ENCODE measurements at places on chromosomes 7 and 10.

- no peak for DNase-seq
Measured at GRCh38 chr7:138663725-138664710, 37.1 kb downstream of the SVOPL start.

DNA sequence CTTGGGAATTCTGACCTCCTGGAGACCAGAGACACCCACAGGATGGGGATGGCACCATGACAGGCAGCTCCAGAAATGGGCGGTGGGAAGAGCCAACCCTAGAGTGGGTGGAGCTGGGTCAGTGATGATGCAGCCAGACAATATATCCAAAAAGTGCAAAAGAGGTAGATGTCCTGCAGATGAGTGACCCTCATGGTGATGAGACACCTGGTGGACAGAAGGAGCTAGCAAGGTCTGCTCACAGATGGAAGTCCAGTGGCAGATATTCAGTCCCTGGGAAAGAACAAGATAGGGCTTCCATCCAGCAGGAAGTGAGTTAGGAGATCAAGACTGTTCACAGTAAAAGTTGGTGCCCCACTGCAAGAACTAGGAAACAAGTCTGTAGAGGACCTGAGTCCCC, 19.2 kb upstream of the GRB10 start:
- no peak for DNase-seq

GRCh38 chr7:15490291-15490690, 71.5 kb downstream of the AGMO start:
- DNase-seq: no peak

- DNase-seq: no peak
Measured at GRCh38 chr7:37259319-37259821, 189.3 kb downstream of the ELMO1 start.

GRCh38 chr7:84508606-84509005, 314.0 kb upstream of the SEMA3A start:
- DNase-seq: no peak

GRCh38 chr7:73741600-73741999, 3.0 kb upstream of the ABHD11 start:
- DNase-seq: no peak

- no peak for DNase-seq
Measured at GRCh38 chr7:107170051-107170915, 1.5 kb downstream of the HBP1 start.

DNA sequence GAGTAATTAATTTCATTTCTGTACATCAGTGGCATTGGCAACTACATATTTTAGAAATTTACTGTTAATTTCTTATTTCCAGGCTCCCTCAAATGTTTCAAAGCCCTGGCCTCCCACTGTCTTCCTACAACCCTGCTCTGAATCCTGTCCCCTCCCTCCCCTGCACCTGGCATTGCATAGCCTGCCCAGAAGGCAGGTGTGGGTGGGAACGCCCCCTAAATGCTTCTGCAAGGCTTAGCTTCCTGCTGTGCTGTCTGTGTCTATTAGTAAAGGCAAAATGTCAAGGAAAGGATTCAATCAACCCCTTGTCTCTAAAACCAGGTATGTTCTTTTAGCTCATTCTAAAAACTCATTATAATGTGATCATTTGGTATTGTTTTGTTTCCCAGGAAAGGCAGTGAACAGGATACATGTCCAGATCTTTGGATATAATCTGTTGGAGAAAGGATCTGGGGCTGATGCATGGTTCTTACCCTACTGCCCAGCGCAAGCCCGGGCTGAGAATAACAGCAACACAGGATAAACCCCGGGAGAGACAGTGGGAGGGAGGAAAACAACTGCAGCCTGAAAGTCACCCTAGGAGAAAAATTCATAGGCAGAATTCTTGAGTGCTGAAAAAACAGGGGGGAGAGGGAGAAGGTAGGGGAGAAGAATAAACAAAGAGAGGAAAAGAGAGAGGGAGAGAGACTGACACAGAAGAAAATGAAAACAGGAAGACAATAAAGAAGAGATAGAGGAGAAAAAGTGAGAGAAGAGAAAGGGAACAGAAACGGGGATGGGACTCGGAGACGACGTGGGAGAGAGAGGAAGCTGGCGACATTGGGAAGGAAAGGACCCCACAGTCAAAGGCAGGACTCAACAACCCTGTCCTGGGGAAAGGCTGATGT, 589 bp downstream of the ZNF488 start:
- no peak for DNase-seq

GRCh38 chr10:129963641-129964501, at the start of gene EBF3:
TSS of gene EBF3 (minus strand) at chr10:129964274. CDS start at chr10:129963768, 506 bp downstream.
- DNase-seq: no peak

DNA sequence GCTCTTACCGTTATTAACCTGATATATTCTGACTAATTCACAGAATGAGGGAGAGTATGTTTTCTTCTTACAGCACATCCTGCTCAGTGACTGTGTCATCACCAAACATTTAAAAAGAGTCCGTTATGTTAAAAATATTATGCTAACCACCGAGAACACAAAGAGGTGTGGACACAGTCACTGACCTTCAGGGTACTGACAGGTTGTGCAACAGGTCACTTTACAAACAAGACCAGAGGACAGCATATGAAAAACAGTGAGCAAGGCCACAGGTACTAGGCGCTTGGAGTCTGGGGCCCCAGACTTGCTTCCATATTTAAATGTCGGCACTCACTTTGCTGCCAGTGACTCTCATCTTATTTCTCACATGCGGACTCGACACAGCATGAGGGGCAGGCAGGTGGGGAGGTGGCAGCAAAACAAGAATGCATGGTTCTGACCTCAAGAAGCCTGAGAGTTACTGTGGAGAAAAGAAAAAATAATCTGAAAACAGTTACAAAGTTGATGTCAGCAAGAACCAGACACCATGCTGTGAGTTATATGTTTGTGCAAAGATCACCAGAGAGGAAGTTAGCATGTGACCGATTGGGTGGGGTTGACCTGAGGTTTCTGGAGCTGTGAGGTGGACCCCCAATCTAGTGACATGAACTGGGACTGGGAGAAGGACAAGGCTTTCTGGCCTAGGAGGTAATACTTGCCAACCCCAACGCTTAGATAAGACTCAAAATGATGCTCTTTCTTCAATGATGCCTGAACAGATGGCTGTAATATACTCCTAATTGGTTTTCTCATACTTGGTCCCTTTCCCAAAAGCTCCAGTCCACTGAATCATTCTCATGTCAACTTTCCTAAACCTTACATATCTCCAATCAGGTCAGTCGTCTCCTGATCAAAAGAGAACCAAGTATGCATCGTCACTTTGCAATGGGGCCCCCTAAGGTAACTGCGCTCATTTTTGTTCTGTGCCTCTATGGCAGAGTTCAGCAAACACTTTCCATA, 102.4 kb downstream of the HIPK2 start:
- DNase-seq: no peak

DNA sequence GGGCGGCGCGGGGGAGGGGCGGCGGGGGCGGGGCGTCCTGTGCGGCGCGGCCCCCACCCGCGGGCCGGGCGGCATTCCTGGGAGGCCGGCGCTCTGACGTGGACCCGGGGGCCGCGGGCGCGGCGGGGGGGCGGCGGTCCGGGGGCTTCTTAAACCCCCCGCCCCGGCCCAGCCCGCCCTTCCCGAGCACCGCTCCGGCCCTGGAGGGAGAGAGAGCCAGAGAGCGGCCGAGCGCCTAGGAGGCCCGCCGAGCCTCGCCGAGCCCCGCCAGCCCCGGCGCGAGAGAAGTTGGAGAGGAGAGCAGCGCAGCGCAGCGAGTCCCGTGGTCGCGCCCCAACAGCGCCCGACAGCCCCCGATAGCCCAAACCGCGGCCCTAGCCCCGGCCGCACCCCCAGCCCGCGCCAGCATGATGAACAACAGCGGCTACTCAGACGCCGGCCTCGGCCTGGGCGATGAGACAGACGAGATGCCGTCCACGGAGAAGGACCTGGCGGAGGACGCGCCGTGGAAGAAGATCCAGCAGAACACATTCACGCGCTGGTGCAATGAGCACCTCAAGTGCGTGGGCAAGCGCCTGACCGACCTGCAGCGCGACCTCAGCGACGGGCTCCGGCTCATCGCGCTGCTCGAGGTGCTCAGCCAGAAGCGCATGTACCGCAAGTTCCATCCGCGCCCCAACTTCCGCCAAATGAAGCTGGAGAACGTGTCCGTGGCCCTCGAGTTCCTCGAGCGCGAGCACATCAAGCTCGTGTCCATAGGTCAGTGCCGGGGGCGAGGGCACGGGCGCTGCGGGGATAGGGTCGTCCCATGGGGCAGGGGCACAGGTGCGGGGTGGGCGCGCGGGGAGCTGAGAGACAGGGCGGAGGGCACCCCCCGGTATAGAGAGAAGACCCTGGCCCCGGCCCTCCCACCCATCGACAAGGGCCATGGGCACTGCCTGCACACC, at the start of gene FLNC:
FLNC (plus strand) TSS at position 176 of the 947 bp plus-strand sequence; CDS start at position 408, 232 bp downstream.
- DNase-seq: no peak

DNA sequence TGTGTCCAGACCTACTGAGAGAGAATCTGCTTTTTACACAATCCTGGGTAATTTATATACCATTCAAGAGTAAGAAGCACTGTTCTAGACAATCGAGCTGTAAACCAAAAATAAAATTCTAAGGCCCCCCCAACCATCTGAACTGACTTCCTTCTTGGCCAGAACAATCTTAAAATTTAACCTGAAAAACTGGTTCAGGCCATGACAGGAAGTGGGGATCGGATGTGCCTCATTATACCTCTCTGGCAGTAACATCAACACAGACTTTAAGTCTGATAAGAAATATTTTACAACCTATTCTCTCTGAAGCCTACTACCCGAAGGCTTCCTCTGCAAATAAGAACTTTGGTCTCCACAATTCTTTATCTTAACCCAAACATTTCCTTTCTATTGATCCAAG, 75.2 kb upstream of the KIF5B start:
- DNase-seq: no peak

DNA sequence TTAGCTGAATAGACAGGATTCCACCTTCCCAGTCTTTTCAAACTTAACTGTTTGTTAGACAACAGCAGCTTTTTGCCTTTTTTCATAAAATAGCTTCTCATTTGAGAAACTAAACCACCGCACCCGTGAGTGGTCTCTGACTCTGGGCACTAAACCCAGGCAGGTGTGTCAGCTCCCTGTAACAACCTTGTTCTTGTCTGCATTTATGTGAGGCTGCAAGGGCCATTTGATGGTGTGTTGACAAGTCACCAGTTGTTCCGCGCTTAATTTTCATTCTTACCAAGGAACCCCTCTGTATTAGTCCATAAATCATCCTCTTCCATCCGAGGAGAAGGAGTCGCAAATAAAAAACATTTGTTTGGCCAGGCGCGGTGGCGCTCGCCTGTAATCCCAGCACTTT, 1.5 kb downstream of the STOX1 start:
- DNase-seq: no peak

DNA sequence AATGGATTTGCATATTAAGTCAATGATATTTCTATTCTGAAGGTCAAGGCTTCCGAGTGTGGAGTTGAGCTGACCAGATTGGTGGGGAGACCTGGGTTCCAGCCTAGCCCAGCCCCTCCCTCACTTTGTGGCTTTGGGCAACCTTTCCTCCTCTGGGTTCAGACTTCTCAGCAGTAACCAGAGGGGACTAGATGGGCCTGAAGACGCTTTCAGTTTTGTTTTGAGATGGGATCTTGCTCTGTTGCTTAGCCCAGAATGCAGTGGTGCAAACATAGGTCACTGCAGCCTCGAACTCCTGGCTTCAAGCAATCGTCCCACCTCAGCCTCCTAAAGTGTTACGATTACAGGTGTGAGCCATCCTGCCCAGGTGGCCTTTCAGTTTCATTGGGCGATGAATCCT, 68.1 kb upstream of the LEP start:
- DNase-seq: no peak

GRCh38 chr7:5870311-5870710, 10.3 kb upstream of the OCM start:
- DNase-seq: no peak

GRCh38 chr7:127447326-127447945, 54.9 kb upstream of the ZNF800 start:
- DNase-seq: peak; percentile 3

GRCh38 chr10:119207713-119208552, 562 bp downstream of the GRK5 start:
- DNase-seq: no peak

DNA sequence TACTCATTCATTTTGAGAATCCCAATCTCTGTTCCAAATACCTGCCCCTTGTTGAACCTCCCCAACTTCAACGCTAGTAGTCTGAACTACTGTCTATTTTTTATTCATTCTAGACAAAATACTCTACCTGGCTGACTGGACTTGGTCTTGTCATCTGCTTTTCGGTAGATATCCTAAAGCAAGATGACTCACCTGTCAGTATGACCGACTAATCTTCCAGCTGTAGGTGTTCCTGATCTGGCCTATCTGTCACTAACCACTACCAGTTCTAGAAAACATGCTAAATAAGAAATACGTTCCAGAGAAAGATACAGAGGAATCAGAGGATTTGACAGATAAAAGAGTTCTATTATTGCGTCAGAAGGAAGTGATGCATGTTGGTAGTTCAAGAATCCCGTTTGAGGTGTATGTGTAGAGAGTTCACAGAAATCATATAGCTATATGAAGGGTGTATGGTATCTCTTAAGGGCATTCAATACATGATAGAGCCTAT, 81.1 kb downstream of the IDE start:
- DNase-seq: no peak

DNA sequence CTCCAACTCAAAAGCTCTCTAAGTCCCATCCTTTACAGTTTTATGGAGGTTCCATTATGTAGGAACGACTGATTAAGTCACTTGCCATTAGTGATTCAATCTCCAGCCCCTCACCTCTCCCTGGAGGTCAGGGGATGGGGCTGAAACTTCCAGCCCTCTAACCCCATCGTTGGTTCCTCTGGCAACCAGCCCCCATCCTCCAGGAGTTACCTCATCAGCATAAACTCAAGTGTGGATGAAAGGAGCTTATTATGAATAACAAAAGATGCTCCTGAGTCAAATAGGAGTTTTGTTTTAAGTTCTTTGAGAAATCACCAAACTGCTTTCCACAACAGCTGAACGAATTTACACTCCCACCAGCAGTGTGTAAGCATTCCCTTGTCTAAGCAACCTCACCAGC, 494.3 kb upstream of the AUTS2 start:
- DNase-seq: no peak

DNA sequence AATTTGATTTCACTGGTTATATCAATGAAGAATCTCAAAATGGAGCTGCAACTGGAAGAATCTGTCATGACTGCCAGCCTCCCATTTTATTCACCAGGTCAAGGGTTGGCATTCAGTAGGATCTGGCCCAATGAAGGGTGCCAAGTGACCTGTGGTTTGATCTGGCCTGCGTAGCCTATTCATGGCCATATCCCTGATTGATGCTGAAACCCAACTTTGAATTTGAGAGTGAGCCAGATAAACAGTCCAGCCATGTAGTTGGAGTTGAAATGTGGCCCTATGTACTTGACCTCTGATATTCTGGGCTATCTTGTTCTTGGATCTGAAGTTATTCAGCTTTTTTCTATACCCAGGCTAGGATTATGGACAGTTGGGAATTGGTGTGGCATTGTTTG, 1.5 kb downstream of the MKLN1 start:
- no peak for DNase-seq

Measured in AG04450 (cell line).